ENCODE measurements at places on chromosomes 16 and 17.

GRCh38 chr17:1030684-1031532 is 34.0 kb downstream of the TIMM22 start:
- DNase-seq = no peak

DNA sequence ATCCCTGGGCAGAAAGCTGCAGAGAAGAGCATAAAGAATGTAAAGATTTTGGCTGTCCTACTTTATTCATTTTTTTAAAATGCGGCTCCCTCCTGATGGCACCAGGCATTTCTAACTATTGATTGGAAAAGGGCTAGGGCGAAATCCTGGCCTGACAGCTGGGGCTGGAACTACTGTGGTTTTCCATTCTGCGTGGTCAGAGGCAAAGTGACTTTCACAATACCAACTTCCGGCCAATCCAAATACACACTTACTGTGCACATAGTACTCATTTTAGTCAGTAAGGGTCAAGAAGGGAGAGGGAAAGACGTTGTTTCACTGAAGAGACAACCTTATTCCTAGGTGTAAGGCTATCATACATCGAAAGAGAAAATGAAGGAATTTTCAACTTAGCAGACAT is 113.8 kb upstream of the PMFBP1 start:
- DNase-seq = no peak

GRCh38 chr16:68131813-68132706 is 46.9 kb downstream of the NFATC3 start:
- DNase-seq = no peak

GRCh38 chr17:70644096-70644495 is 474.8 kb downstream of the KCNJ2 start:
- no peak for DNase-seq

All from left renal cortex interstitium (tissue), 4 donors.